SK-N-SH (cell line): ENCODE measurements at places on chromosomes 11 and 22. TPM values are rescaled to one million over a fixed set of nuclear protein-coding genes. Genes with fewer than 3 reads are reported as not detected.

DNA sequence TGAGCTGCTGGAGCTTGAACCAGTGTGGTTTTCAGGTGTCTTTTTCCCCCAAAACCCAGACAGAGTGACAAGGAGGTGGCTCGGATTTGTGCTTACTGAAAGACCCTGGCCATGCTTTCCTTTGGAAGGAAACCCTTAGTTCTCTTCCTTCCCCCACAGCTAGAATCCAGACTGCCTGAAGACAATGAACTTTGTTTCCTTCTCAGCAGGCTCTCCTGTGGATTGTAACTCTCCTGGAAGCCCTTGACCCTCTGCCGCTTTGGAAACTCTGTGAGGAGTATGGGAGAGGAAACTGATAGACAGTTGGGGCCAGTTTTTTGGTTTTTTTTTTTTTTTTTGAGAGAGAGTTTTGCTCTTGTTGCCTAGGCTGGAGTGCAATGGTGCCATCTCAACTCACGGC, 62.1 kb upstream of the SESN3 start:
- DNase-seq: no peak
- H3K4me3 ChIP-seq: no peak overlapping the region
- H3K27ac ChIP-seq: no peak overlapping the region
- H3K36me3 ChIP-seq: no peaks in the 10 kb centered on the region
- no peaks in the 10 kb centered on the region for H3K27me3 ChIP-seq

GRCh38 chr11:63551889-63552266, 11.3 kb downstream of the PLAAT2 start:
- no peaks in the 10 kb centered on the region for H3K36me3 ChIP-seq
- no peak overlapping the region for H3K27ac ChIP-seq
- H3K27me3 ChIP-seq: no peaks in the 10 kb centered on the region

GRCh38 chr11:11845551-11845950, 3.8 kb downstream of the USP47 start:
- no peaks in the 10 kb centered on the region for H3K27me3 ChIP-seq
- no peaks in the 10 kb centered on the region for H3K36me3 ChIP-seq
- no peak overlapping the region for H3K4me3 ChIP-seq
- no peak for DNase-seq
- H3K4me1 ChIP-seq: peaks cover 23% of the 10 kb centered on the region

GRCh38 chr11:67449116-67449844, 3.2 kb downstream of the GPR152 start:
- no peak overlapping the region for H3K27ac ChIP-seq
- H3K4me1 ChIP-seq: peaks cover 4% of the 10 kb centered on the region; the same call in 1 of the 2 replicates
- no peaks in the 10 kb centered on the region for H3K36me3 ChIP-seq

DNA sequence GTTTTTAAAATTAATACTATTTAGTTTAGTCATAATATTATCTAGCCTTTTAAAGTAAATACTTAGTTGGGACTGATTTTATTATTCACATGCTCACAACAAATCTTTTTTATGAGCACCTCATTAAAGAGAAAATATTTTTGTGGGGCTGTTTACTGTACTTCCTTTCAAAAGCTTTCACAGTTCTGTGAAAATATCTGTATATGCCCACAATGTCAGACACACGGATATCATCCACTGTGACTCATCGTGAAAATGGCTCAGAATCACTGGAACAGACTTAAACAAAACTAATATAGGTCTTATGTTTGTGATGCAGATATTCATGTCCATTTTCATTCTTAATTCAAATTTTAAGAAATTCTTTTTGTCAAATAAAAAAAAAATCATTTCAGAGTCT, 305.2 kb downstream of the RAB38 start:
- H3K4me3 ChIP-seq: no peak overlapping the region
- no peaks in the 10 kb centered on the region for H3K4me1 ChIP-seq
- no peak overlapping the region for H3K27ac ChIP-seq
- H3K27me3 ChIP-seq: no peaks in the 10 kb centered on the region

DNA sequence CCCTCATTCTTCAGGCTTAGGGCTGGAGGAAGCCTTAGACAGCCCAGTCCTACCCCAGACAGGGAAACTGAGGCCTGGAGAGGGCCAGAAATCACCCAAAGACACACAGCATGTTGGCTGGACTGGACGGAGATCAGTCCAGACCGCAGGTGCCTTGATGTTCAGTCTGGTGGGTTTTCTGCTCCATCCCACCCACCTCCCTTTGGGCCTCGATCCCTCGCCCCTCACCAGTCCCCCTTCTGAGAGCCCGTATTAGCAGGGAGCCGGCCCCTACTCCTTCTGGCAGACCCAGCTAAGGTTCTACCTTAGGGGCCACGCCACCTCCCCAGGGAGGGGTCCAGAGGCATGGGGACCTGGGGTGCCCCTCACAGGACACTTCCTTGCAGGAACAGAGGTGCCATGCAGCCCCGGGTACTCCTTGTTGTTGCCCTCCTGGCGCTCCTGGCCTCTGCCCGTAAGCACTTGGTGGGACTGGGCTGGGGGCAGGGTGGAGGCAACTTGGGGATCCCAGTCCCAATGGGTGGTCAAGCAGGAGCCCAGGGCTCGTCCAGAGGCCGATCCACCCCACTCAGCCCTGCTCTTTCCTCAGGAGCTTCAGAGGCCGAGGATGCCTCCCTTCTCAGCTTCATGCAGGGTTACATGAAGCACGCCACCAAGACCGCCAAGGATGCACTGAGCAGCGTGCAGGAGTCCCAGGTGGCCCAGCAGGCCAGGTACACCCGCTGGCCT, 641 bp downstream of the APOC3 start:
- peaks cover 30% of the 10 kb centered on the region; the same call in 1 of the 2 replicates for H3K4me1 ChIP-seq
- no peak overlapping the region for H3K4me3 ChIP-seq
- H3K27ac ChIP-seq: no peak overlapping the region
- no peaks in the 10 kb centered on the region for H3K36me3 ChIP-seq
- no peaks in the 10 kb centered on the region for H3K27me3 ChIP-seq
- no peak for DNase-seq

GRCh38 chr22:28442264-28442710, 237.4 kb downstream of the TTC28 start:
- no peaks in the 10 kb centered on the region for H3K27me3 ChIP-seq
- no peaks in the 10 kb centered on the region for H3K36me3 ChIP-seq
- H3K4me1 ChIP-seq: peaks cover 13% of the 10 kb centered on the region
- H3K27ac ChIP-seq: peak overlapping the region; percentile 91
- DNase-seq: peak; percentile 91

DNA sequence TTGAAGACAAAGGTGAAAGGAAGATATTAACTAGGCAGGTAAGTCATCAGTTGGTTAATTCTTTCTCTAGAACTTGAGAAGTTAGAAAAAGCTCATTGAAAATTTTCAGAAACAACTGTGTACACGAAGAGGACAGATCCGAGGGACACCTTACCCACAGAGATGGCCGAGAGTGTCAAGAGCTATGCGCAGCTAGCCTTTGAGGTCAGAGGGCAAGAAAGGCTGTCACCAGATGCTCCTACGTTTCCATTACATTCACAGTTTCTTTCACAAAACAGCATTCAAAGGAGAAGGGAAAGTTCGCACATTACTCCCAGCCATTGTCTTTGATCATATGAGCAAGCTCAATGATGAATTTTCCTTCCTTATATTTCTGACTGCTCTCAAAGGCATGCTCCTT, 34.8 kb downstream of the YPEL1 start:
- no peak overlapping the region for H3K4me3 ChIP-seq
- H3K36me3 ChIP-seq: no peaks in the 10 kb centered on the region
- H3K27ac ChIP-seq: no peak overlapping the region

APOA5 gene
- not detected in 2 replicates for polyA plus RNA-seq

GRCh38 chr11:15800111-15800800, 556.1 kb downstream of the SOX6 start:
- no peak for DNase-seq
- H3K36me3 ChIP-seq: no peaks in the 10 kb centered on the region
- no peaks in the 10 kb centered on the region for H3K27me3 ChIP-seq
- no peaks in the 10 kb centered on the region; the same call in 1 of the 2 replicates for H3K4me1 ChIP-seq
- H3K27ac ChIP-seq: peak overlapping the region; percentile 31

DNA sequence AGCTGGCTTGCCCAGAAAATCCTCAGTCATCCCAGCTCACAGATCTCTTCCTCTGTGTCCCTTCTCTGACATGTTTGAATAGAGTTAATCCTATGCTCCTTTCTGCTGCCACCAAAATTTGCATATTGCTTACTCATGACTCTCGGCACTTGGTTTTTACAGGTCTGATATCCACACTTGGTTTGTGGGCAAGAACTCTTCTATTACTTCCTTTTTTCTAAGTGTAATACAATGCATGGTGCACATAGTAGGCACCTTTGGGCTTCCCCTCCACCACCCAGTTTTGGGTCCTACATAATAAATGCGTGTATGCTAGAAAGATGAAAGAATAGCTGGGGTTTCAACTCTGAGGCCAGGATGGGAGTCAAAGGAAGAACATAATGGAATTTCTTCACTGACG, 69.7 kb upstream of the GRK3 start:
- no peak overlapping the region for H3K27ac ChIP-seq
- H3K4me3 ChIP-seq: no peak overlapping the region
- H3K36me3 ChIP-seq: no peaks in the 10 kb centered on the region
- peaks cover 16% of the 10 kb centered on the region; the same call in 1 of the 2 replicates for H3K4me1 ChIP-seq
- no peak for DNase-seq

DNA sequence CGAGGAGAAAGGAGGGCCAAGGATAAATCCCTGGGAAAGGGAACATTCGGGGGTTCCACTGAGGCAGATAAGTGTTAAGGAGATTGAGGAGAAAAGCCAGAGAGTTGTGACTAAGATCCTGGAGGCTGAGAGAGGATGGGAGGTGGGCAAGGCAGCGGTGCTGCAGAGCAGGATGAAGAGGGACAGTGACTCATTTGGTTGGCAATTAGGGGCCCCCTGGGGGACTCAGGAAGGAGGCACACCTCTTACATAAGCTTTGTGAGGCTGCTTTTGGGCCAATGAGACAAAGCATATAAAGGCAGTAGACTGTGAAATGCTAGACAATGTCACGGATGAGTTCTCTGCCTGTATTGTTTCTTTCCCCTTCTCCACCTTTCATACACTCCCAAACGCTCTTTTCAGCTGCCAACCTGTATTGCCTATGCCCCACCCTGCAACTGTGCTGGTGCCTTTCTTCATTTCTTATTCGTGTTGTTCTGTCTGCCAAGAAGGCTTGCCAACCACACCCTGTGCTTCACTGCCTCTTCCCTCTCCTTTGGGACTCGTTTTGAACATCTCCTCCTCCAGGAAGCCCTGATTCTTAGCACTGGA, 246.8 kb upstream of the KIRREL3 start:
- H3K27ac ChIP-seq: no peak overlapping the region
- no peaks in the 10 kb centered on the region; the same call in 1 of the 2 replicates for H3K27me3 ChIP-seq
- no peaks in the 10 kb centered on the region for H3K36me3 ChIP-seq

DNA sequence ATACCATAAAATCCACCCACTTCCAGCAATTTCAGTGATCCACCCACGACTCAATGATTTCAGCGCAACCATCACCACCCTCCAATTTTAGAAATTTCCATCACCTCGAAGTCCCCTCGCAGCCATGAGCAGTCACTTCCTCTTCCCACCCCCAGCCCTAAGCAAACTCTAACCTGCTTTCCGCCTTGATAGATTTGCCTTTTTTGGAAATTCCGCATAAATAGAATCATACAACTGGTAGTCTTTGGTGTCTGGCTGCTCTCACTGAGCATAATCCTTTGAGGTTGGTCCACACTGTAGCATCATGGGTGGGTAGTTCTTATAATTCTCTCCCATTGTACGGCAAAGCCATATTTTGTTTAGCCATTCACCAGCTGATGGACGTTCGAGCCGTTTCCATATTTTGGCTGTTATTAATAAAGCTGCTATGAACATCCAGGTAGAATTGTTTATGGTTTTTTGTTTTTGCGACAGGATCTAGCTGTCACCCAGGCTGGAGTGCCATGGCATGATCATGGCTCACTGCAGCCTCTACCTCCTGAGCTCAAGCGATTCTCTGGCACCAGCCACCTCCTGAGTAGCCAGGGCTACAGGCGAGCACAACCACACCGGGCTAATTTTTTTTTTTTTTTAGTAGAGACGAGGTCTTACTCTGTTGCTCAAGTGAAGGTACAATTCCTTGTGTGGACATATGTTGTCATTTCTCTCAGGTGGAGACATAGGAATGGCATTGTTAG, 16.0 kb downstream of the PIM3 start:
- DNase-seq: peak; percentile 28
- no peak overlapping the region for H3K4me3 ChIP-seq
- no peaks in the 10 kb centered on the region for H3K36me3 ChIP-seq
- no peak overlapping the region for H3K27ac ChIP-seq

DNA sequence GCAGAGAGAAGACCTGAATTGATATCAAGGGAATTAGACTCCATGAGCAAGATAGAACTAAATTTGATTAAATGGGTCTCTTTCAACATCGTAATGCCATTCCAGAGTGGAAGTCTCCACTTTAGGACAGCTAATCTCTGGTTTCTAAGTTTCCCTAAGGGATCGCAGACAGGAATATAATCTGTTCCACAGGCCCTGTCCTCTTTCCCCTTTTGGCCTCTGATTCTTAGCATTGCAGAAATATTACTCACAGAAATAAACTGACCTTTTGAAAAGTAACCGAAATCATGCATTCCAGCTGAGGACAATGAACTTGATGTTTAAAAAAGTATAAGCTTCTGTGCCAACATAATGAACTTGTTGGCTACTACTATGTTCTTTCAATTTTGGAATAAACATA, 227.8 kb downstream of the ETS1 start:
- peaks cover 21% of the 10 kb centered on the region for H3K4me1 ChIP-seq
- H3K27me3 ChIP-seq: no peaks in the 10 kb centered on the region
- no peak overlapping the region for H3K27ac ChIP-seq
- no peaks in the 10 kb centered on the region for H3K36me3 ChIP-seq

TRIM29 gene
- 0.03 TPM in 1 of 2 replicates, not detected in the other for polyA plus RNA-seq

DNA sequence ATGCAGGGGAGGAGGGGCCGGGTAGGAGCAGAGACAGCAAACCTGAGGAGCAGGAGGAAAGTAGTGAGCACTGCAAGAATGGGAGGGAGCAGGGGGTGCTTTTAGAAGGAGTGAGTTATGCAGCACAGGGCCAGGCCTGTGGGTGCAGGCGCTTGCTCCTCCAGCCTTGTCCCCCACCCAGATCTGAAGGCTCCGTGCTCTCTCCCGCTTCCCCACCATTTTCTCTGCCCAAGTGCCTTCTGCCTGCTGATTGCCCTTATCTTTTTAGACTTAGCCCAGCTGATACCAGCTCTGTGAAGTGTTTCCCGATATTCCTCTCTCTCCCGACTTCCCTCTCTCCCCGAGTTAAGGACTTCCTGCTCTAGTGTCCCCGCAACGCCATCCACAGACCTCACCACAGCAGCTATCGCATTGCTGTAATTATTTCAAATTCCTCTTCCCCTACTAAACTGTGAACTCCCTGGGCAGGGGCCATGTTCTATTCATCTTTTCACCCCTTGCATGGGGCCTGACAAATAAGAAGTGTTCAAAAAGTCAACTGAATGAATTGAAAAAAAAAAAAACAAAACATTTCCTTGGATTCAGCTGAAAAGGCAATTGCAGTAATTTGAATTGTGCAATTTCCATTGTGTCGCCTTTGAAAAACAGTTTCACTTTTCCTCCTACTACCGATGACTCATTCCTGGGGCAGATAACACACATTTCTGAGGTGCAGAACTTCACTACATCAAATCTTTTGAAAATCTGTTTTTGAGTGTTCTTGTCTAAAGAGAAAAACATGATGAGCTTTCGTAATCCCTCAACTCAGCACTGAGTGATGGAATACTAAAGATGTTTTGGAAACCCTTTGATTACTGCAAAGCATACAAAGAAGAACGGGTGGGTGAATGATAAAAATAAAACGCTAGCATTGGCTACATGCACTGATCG, 69.7 kb upstream of the BMAL1 start:
- 0 out of 2 replicates have a peak overlapping the region, but pooled peaks have one; percentile 6 for H3K27ac ChIP-seq
- no peaks in the 10 kb centered on the region for H3K36me3 ChIP-seq
- no peaks in the 10 kb centered on the region for H3K4me1 ChIP-seq
- no peak overlapping the region for H3K4me3 ChIP-seq

- H3K27me3 ChIP-seq: no peaks in the 10 kb centered on the region; the same call in 1 of the 2 replicates
- H3K4me1 ChIP-seq: no peaks in the 10 kb centered on the region
- no peak overlapping the region for H3K4me3 ChIP-seq
- H3K27ac ChIP-seq: no peak overlapping the region
- DNase-seq: no peak
These were observed 74.8 kb downstream of the ARHGAP42 start for GRCh38 chr11:100761841-100762240.

CDCA5 gene
- 13.1 and 16.3 TPM in 2 replicates for polyA plus RNA-seq
